ENCODE measurements at places on chromosomes 2 and 18.

DNA sequence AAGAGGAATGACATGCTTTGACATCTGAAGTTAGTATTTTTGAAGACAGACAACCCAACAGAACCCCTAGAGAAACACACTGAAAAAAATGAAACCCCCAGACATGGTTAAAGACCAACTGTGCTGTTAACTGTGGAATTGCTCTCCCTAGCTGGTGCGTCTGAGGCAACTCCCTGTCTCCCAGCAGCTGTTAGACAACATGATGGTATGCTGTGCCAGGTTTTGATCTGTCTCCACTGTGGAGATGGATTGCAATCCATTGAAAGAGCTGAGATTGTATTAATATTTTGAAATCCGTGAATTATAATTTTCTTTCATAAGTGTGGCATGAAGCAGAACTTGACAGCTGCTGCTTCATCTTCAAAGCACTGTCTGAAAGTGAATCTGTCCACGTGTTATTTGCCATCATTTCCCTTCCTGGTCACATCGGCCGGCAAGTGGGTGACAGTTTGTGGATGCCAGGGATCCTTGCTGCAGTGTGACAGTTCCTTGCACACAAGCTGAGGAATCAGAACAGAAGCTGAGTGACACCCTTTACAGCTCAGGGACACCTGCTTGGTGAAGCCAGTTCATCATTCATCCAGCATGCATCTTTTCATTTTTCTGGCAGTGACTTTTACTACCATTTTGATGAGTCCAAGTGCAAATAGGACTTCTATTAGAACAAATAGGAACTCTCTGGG, 58.2 kb upstream of the ACSL3 start:
- no peak for DNase-seq

- DNase-seq, result no peak
These were observed 100.2 kb downstream of the VWA3B start for GRCh38 chr2:98187194-98187593.

GRCh38 chr2:233758849-233759248, 1.2 kb upstream of the UGT1A1 start:
- no peak for DNase-seq

- DNase-seq, result no peak
These were observed 108.0 kb downstream of the SGPP2 start for GRCh38 chr2:222532315-222532714.

DNA sequence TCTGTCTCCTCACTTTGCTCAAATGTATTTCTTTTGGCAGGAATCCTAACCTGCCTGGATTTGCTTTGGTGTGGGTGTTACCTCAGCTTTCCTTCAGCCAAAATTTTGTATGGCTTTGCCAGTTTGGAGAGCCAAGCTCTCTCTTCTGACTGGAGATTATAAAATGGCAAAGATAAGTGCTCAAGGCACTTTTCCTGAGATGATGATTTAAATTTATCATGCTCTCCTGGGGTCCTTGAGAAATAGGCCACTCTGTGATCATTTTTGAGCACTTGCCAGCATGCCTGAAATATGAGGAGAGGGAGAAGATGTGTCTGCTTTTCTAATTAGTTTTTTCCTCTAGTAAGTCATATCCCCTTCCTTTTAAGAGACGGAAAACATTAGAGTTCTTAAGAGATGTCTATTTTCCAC, 683.0 kb downstream of the SLC4A3 start:
- no peak for DNase-seq

DNA sequence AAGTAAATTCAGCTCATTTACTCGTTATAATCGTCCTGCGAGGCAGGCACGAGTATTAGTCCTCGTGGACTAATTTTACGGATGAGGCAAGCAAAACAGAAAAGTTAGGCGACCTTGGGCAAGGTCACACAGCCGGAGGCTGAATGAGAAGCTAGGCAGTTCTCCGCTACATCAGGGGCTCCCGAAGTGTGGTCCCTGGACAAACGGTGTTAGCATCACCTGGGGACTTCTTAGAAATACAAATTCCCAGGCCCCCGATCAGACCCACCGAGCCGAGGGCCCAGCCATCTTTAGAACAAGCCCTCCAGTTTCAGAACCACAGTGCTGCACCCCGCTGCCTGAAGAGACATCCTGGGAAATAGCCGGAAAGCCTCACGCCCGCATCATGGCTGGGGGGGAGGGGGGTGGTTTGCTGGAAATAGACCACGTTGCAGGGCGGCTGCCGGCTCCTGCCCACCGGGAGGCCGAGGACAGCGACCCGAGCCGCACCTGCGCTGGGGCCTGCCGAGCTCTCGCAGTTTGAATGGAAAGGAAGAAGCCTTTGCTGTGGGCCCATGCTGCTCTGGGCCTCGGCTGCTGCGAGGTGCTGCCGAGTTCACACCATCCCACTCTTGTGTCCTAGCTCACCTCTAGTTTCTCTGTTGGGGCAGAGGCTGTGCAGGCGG, 72.2 kb downstream of the TFCP2L1 start:
- no peak for DNase-seq

GRCh38 chr18:29849144-29849543, 1193.4 kb downstream of the DSC3 start:
- DNase-seq, result no peak

DNA sequence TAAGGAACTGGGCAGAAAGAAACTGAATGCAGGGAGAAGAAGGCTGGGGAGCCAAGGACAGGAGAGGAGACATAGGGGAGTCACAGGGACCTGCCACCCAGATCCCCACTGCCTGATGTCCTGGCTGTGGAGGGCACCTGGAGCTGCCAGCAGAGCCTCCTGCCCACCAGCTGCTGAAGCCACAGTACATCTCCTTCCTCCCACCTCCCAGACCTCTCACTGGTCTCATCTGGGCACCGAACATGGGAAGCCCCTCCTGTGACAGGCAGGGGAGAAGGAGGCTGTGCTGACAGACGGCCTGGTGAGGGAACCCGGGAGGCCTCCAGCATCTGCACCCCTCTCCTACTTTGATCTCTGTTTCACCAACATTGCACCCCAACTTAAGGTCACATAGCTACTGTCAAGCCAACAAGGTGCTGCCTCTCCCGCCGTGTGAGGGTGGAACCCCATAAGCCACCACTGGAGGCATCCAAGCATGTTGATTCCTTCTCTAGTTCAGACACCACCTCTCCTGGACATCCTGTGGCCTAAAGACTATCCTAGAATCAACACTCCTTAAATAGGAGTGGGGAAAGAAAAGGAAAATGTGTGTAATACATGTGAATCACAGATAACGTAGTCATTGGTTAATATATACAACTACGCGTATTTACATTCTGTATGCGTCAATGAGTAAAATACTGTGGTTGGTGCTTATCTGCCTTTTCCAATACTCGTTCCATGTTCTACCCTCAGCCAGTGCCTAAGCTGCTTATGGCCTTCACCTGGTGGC, 3.5 kb upstream of the RNPEPL1 start:
- DNase-seq, result no peak

GRCh38 chr18:74139411-74139810, 8.2 kb downstream of the FBXO15 start:
- DNase-seq, result no peak

DNA sequence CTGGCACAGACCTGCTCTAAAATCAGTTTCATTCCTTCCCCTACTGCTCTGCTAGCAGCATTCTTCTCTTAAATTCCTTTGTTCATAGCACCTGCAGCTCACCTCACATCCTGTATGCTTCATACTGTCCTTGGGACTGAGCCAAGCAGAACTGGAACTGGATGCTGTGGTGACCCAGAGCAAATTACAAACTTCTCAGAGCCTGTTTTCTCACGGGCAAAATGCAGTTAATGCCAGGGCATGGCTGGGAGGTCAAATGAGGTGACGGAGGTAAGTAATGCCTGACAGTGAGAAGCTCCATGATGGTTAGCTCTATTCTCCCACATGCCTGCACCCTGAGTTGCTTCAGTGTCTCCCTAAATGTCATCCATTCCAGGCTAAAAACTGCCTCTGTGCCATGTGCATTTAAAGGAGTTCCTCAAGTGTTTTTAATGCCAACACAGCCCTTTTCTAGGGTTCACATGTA, 29.7 kb downstream of the C2orf42 start:
- no peak for DNase-seq

- no peak for DNase-seq
These were observed 30.1 kb downstream of the SLC8A1 start for GRCh38 chr2:40421631-40422297.

GRCh38 chr18:44410740-44411139, 269.9 kb upstream of the SETBP1 start:
- no peak for DNase-seq

DNA sequence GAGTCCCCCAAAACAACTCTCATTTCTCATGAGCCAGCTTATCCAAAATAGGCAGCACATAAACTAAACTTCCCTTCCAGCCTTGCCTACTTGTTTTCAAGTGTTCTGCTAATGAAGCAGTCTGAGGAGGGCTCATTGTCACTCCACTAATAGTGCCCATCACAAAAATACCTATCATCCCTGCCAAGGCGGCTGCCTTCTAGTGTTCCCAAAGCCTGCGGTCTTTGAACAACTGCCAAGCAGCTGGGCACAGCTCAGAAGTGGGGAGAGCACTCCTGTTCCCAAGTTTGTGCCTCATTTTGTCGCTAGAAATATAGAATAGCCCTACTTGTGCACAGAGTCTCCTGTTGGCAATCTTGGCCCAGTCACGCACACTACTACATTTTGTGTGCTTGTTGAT, 50.3 kb downstream of the DTNA start:
- no peak for DNase-seq

- no peak for DNase-seq
These were observed 86.9 kb upstream of the SERPINE2 start for GRCh38 chr2:224126003-224126402.

DNA sequence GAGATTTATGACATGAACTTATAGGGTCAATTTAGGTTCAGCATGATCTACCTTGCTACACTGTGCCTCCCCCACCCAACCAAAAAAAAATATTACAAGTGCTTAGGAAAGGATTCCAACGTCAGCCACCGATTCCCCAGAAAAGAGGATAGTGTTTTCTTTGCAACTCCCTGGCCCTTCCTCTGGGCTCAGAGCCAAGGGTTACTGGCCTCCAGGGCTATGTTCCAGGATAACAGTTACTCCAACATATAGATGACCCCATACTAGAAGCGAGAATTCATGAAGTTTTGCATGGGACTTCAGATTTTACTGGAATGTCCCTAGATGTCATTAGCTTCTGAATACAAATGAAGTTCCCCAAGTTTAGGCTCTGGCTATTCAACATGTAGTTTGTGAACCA, 172.1 kb downstream of the UPP2 start:
- DNase-seq, result no peak

- no peak for DNase-seq
These were observed 57.5 kb downstream of the KDM3A start for GRCh38 chr2:86498468-86499260.

- no peak for DNase-seq
These were observed 600 bp downstream of the KATNAL2 start for GRCh38 chr18:46917803-46918600.
